ENCODE measurements at places on chromosomes 13 and 19.
A peak's percentile ranks its signal among the peaks of the same experiment; 100 is the strongest.

GRCh38 chr13:48965736-48966135, 10.0 kb upstream of the FNDC3A start:
- DNase-seq: no peak

DNA sequence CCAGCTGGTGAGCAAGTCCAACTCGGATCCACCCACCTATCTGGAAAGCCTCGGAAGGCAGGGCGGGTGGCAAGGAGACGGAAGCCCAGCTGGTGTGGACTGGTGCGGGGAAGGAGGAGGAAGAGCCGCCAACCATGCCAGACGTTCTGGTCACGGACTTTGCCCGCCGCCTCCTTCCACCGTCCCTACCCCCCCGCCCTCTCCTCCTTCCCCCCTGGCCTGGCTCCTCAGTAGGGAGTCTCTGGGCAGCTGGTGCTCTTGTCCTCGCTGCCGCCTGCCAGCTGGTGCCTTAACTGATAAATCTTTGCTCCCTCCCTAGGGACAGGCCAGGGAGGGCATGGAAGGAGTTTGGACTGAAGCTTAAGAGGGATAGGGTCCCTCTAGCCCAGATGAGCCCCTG, 4.8 kb downstream of the SYNGR4 start:
- peak; percentile 82 for DNase-seq

DNA sequence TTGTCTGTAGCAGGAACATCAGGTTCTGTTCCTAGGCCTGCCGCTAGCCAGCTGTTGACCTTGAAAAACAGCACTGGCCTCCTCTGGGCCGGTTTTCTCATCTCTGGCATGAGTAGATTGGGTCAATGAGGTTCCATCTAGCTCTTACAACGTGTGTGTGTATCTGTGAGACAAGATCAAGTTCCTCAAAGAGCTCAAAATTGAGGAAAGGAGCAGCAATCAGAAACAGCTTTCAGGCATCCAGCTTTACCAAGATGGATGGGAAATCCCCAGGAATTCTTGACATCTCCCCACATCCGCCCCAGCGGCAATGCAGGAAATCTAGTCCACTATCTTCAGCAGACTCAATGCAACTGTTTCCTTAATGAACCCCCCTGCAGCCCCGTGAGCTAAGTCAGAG, 4.9 kb downstream of the FLT1 start:
- no peak for DNase-seq

GRCh38 chr13:98214707-98215106, 37.6 kb upstream of the RNF113B start:
- no peak for DNase-seq

DNA sequence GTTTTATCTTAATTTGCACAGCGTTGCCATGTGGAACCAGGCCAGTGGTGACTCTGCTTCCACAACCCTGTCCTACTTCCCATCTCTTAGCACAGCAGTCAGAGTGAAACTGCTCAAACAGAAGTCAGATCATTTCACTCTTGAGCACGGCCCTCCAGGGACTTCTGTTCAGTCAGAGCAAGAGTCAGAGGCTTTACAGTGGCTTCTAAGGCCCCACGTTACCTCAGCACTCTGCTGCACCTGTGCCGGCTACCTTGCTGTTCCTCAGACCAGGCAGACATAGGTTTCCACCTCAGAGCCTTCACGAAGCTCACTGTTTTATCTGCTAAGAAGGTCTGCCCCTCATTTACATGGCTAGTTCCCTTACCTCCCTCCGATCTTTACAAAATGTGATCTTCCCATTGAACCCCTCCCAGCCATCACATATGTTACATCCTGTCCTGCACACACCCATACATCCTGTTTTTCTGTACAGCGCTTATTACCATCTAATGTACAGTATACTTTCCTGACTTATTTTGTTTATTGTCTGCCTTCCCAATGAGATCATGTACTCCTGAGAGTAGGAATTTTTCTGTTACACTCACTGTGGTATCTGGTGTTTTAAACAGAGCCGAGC, 41.6 kb downstream of the TM9SF2 start:
- no peak for DNase-seq

- peak; percentile 78 for DNase-seq
Observed at GRCh38 chr13:30421093-30422053, 920 bp upstream of the UBE2L5 start.

DNA sequence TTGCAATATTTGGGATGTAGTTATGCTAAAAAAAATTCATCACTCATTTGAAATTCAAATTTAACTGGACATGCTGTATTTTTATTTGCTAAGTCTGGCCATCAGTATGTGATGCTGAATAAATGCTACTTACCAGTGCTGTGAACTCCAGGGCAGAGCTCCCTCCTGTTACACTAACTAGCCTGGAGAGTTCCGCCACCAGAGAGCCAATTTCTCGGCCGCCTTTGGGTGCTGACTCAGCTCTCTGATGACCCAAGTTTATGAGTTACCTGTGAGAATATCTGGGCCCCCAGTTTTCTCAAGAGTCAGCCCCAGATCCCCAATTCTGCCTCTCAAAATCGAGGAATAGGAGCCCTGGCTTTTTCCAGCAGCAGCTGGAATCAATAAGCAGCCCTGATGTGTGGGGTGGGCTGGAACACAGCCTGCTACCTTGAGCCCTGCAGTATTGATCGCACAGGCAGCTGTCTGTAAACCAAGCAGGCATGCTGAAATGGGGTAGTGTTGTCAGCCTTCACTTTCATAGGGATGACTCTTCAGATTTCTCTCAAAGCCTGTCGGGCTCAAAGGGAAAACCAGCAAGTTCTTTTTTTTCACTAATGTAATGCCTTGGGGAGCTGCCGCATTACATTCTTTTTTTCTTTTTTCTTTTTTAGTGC, 113.7 kb downstream of the DNAJC15 start:
- DNase-seq: no peak

DNA sequence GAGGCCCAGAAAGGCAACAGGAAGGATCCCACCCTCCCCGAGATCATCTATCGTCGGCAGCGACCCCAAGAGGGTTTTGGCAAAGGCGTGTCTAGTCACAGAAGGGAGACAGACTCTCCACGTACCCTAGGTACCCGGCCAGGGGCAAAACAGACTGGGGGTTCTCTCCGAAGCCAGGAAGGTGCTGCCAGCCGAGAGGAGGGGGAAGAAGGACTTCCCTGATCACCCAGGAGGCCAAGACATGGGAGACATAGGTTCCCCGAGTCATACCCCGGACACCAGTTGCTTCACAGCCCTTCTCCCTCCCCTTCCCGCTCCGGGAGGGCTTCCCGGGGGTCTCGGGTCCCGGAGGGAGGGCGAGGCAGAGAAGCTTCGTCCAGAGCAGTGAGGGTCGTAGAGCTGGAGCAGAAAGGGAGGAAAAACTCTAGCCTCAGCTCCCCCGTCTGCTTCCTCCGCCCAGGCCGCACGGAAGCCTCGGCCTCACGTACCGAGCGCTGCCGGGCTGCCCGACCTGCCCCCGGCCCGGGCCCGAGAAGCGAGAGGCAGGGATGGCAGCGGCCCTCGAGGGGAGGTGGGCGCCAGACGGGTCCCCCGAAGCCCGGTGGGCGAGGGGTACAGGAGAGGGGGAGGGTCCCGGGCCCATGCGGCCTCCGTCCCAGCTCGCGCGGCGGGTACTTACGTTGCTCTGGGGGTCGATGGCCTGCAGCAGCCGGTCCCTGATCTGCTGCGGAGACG, 644 bp downstream of the MED26 start:
- DNase-seq: peak; percentile 49

- no peak for DNase-seq
Observed at GRCh38 chr13:40275636-40276035, 390.8 kb downstream of the FOXO1 start.

DNA sequence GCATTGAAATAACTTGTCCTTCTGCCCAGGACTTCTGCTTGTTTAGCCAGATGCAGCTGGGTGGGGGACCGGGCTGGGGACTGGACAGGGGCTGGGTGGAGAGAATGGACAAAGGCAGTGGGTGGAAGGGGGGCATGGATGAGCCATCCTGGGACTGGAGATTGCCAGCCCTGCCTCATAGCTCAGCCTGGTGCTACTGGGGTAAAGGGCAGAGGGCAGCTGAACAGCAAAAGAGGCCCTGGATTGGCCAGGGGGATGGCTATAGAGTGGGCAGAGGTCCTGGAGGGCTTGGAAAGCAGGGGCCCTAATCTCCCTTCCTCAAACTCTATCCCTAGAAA, 17.7 kb upstream of the PLAUR start:
- no peak for DNase-seq

DNA sequence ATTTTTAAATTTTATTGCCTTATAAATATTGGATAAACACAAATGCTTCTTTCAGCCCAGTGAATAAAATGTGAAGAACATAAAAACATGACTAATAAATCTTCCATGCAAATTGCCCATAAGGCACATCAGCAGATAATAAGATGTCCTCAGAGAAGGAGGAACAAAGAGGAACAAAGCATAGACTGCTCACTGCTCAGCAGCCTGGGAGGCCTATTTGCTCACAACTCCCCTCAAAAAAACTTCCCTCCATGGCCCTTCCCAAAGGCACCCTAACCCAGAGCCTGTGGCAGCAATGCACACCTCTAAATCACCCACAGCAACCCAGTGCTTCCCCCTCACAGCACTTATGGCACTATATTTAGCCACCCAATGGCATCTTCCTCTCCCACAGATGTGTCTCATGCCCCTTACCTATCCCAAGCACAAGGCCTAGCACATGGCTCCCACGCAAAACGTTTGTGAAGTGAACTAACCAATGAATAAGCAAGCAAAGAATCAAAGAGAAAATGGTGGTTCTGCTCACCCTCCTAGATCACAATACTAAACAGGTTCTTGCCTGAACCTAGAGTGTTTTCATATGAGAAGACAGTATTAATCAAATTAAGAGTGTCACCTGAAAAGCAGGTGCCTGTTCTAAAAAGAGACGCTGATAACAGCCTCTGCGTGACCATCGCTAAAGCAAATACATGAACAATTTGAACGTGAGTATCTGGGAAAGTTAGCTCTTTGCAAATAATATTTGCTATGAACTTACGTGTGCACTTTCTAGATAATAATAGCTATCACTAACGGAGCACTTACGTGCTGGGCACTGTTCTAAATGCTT, 96.9 kb downstream of the TBC1D4 start:
- DNase-seq: no peak

- DNase-seq: peak; percentile 72
Observed at GRCh38 chr19:55528030-55528803, 8.7 kb downstream of the SBK2 start.

GRCh38 chr19:38298821-38299680, 5.0 kb upstream of the C19orf33 start:
- DNase-seq: no peak

DNA sequence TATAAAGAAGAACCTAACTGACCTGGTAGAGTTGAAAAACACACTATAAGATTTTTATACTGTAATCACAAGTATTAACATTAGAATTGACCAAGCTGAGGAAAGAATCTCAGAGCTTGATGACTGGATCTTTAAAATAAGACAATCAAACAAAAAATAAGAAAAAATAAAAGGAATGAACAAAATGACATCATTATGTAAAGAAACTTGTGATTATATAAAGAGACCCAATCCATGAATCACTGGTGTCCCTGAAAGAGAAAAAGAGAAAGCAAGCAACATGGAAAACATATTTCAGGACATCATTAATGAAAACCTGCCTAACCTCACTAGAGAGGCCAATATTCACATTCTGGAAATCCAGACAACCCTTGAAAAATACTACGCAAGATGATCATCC, 822.5 kb upstream of the SLITRK5 start:
- no peak for DNase-seq

Data from D341Med (cell line).